ENCODE measurements at places on chromosomes 11 and 22.

DNA sequence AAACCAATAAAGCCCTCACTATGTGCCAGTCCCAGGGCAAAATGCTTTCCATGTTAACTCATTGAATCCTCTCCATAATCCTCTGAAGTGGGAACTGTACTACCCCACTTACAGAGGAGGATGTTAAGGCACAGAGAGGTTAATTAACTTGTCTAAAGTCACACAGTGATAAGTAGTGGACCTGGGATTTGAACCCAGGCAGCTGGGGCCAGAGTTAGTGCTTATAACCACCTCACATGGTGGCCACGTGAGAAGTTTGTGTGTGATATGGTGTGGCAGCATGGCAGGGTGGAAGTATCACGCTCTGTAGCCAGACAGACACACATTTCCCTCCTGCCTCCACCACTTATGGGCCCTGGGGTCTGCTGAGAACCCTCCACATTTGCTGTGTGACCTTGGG lies 16.5 kb downstream of the PARVG start:
- DNase-seq = no peak

DNA sequence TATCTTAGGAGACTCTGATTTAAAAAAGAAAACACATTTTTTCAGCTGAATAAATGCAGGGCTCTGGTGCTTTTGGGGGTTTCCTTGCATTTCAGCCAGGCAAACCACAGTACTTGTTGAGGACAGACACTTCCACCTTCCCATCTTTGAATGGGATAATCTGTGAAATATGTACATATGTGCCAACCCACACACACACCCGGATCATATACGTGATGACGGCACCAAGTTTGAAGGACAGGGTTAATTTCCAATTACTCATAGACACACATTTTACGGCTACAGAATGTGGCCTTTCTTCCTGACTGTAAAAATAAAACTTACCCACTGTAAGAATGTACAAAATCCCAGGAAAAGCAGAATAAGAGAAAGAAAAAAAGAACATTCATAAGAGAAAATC lies 104.4 kb downstream of the MPPED2 start:
- no peak for DNase-seq

GRCh38 chr22:42544686-42545085 lies 9.1 kb upstream of the SERHL2 start:
- no peak for DNase-seq

GRCh38 chr22:44450503-44450902 lies 47.5 kb downstream of the RTL6 start:
- DNase-seq = no peak

DNA sequence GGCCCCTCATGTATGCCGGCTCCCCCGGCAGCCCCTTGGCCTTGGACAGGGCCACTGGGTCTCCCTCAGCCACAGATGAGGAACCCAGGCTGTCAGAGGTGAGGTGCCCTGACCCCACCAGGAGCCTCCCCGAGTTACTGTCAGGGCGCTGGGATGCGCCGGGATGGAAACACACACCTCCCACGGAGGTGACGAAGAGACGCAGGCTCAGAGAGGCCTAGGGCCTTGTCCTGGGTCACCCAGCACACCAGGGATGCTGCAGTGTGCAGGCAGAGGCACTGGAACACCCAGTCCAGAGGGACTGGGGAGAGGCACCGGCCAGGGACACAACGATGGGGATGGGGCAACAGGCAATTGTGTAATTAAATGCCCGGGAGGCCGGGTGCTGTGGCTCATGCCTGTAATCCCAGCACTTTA lies 81.2 kb upstream of the PRR5 start:
- DNase-seq = no peak

DNA sequence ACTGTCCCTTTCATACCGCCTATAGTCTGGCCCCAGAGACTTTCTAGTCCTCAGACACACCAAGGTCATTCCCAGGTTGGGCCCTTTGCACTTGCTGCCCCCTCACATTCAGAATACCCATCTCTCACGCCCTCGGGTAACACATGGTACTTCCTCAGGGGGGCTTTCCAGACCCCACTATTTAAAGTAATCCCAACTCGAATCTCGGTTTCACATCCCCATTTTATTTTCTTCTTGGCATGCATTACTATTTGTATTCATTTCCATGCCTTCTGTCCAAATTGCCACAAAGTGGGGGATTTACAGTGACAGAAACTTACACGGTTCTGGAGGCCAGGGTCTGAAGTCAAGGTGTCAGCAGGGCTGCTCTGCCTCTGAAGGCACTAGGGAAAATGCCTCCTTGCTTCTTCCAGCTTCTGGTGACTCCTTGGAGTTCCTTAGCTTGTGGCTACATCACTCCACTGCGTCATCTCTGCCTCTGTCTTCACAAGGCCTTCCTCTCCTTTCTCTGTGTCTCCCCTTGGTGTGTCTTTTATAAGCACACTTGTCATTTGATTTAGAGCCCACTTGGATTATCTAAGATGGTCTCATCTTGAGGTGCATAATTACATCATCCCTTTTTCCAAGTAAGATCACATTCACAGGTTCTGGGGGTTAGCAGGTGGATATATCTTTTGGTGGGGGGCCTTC lies 15.1 kb downstream of the RCN1 start:
- no peak for DNase-seq

GRCh38 chr11:17603056-17603825 lies 56.2 kb downstream of the OTOG start:
- DNase-seq = no peak

GRCh38 chr11:84480131-84480530 lies 1147.0 kb downstream of the DLG2 start:
- DNase-seq = no peak

DNA sequence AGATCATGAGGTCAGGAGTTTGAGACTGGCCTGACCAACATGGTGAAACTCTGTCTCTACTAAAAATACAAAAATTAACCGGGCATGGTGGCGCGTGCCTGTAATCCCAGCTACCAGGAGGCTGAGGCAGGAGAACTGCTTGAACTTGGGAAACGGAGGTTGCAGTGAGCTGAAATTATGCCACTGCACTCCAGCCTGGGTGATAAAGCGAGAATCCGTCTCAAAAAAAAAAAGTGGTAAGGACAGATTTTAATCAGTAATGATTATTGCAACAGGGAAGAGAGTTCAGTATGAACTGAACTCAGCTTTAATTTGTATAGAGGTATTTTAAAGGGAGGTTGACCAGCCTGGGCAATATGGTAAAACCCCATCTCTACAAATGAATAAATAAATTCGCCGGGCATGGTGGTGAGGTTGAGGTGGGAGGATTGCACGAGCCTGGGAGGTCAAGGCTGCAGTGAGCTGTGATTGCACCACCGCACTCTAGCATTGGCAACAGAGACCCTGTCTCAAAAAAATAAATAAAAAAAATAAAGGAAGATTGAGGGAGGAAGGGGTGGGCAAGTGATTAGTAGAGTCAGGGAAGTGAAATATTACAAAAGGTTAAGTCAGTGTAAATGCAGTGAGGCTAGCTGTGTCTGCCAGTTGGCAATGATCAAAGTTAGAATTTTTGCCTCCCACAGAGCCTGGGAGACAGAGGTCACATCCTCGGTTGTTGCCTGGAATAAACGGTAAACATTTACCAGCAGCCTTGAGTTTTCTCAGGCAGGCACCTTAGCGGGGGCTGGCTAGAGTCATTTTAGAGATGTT lies 2.6 kb upstream of the MCM5 start:
- DNase-seq = no peak

DNA sequence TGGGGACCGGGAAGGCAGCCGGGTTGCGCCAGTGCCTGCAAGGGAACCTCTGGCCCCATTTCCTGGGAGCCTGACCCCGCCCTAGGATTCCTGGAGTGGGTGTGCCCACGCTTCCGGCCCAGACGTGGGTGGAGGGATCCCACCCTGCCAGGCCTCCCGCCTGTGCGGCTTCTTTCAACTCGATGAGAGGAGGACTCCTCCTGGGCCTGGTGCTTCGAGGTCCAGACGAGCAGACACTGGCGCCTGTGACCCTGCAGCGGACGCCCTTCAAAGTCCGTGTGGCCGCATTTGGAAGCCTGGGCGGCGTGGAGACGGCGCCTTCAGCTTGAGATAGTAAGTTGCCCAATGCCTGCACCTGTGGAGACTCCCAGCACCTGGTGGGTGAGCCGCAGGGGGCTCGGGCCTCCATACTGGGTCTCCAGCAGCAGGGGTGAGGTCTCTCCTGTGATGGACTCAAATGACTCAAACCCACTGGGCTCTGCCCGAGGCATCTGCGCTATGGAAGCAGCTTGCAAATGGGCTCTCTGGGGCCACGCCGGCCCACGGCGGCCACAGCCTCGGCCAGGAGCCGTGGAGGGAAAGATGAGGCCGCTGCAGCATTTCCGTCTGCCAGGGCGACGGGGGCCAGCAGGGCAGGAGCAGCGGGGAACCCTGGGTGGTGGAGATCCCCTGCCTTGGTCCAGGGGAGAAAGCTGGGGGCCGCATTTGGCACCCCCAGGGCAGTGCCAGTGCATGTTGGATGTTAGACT lies 64.3 kb upstream of the PPARA start:
- no peak for DNase-seq

GRCh38 chr22:38872172-38872830 lies at the start of gene CBX6:
Gene CBX6, minus strand, starts transcription at chr22:38872216. Its CDS starts 26 bp downstream, at chr22:38872190.
- DNase-seq = peak; percentile 87

DNA sequence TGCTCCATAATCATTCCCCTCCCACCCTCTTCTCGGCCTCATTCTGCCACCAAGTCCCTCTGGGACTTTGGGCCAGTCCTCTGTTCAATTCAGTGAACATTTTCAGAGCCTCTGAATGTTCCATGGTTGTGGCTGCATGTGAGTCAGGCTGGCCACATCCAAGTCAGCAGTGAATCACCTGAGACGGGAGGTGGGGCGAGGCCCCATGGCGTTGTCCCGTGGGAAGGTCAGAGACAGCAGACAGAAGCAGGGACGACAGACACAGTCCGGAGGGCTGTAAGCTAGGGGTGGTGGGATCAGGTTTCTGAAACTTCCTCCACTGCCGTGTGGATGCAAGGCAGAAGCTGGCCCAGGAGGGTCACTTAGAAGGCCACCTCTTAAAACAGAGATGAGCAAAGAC lies 324.8 kb downstream of the MN1 start:
- no peak for DNase-seq

GRCh38 chr22:37425800-37426705 lies 1.2 kb downstream of the ELFN2 start:
- DNase-seq = no peak

DNA sequence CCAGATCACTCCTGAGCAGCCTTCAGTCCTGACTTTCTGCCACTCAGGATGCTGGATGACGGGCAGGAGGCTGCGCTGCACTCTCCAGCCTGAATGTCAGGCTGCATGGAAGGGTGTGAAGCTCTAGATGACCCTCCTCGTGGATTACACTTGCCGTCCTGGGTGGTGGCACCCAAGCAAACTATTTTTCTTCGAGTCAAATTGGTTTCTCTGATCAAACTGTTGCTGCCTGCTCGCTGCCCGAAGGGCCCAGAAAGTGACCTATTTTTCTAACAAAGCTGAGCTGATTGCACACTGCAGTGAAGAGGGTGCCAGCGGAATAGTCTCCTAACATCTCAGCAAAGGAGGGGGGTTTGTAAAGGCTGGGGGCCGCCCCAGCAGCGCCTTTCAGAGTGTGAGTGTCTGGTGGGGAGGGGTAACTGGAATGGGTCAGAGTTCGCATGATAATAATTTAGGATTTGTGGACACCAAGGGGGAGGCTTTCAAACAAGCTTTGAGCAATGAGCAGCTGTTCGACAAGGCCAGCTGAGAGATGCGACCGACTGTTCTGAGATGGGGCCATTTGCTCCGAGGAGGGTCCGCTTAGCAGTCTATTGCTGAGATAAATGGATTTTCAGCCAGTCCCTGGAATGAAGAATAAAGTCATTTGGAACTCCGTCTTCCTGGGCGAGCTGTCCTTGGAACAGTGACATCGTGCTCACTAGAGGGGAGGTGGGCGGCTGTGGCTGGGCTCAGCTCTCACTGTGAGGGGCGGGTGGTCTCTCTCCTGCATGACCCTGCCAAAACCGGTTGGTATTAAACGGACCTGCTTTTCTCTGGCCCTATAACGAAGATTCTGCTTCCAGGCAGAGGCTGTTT lies 537.6 kb downstream of the BRD1 start:
- no peak for DNase-seq

DNA sequence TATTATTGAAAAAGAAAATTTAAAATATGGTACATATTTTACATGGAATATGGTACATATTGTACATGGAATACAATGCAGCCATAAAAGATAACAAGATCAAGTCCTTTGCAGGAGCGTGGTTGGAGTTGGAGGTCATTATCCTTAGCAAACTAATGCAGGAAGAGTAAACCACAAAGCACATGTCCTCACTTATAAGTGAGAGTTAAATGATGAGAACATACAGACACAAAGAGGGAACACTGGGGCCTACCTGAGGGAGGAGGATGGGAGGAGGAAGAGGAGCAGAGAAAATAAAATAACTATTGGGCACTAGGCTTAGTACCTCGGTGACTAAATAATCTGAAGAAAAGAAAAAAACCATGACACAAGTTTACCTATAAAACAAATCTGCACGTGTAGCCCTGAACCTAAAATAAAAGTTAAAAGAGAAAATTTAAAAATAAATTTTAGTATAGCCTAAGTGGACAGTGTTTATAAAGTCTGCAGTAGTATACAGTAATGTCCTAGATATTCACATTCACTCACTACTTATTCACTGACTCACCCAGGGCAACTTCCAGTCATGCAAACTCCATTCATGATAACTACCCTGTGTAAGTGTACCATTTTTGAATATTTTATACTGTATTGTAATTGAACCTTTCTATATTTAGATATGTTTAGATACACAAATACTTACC lies 204.4 kb downstream of the FAM76B start:
- no peak for DNase-seq

GRCh38 chr11:117565709-117566108 lies 231.3 kb downstream of the DSCAML1 start:
- no peak for DNase-seq

DNA sequence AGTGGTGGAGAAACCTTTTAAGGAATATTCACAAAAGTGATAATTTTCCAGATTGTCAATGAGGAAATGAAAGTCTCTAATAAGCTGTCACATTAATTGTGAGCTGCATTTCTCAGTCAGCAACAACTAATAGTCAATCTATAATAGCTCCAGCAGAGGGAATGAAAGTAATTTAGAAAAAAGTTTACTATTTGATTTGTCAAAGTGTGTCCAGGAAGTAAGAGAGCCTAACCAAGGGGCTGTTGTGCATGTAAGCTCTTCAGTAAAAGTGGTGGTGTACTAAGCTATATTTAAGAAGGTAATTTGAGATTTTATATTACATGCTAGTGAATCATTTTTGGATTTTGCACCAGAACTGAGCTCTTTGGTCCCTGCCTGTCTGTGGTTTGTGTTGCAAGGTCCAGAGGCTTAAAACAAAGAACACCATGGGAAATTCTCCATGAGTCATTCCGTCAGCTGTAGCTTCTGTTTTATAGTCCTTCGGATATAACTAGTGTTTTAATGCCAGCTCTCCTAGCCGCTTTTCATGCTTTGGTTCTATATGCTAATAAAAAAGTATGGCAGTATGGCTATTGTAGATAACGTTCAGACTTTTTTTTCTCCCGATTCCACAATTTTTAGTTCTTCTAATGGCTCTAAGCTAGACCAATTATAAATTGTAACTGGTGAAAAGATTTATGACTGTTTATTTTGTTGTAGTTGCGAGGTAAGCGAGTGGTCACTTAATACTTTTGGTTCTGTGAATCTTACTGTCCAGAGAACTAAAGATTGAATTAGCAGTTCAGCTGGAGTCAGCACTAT lies 64.6 kb downstream of the ARHGEF12 start:
- no peak for DNase-seq

- no peak for DNase-seq
Observed at GRCh38 chr22:32957200-32957803, 100.9 kb downstream of the SYN3 start.

All from NCI-H1048 (cell line).